ENCODE measurements at places on chromosomes 1 and 21.

DNA sequence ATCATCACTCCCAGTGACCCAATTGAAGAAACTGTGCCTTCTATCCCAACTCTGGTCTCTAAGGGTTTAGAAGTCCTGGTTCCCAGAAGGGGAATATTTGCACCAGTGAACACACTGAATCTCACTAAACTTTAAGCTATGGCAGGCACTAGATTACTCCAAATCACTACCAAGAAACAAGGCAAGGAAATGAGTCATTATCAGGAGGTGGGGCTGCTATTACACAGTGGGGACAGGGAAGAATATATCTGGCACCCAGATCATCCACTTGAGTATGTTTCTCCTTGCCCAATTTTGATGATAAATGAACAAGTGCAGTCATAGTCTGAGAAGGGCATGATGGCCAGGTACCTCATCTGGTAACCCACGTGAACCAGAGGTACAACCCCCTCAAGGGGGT is 7.0 kb downstream of the MRPL9 start:
- DNase-seq = no peak

- DNase-seq = no peak
These were observed 50.0 kb upstream of the SYT6 start for GRCh38 chr1:114203595-114204128.

DNA sequence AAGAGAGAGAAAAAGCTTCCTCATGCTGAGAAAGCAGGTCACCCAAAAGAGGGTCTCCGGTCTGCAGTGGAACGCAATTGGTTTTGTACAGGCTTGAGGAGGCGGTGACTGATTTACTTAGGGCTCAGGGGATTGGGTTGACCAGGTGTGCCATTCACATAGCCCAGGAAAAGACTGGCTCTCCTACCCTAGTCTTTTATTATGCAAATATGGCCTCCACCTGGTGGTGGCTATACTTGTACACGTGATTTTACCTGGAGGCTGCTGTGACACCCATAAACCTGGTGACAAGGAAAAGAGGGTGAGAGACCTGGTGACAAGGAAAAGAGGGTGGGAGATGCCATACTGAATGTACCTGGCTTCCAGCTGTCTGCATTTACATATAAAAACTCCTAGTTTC is 49.9 kb downstream of the DNTTIP2 start:
- peak; percentile 33 for DNase-seq

DNA sequence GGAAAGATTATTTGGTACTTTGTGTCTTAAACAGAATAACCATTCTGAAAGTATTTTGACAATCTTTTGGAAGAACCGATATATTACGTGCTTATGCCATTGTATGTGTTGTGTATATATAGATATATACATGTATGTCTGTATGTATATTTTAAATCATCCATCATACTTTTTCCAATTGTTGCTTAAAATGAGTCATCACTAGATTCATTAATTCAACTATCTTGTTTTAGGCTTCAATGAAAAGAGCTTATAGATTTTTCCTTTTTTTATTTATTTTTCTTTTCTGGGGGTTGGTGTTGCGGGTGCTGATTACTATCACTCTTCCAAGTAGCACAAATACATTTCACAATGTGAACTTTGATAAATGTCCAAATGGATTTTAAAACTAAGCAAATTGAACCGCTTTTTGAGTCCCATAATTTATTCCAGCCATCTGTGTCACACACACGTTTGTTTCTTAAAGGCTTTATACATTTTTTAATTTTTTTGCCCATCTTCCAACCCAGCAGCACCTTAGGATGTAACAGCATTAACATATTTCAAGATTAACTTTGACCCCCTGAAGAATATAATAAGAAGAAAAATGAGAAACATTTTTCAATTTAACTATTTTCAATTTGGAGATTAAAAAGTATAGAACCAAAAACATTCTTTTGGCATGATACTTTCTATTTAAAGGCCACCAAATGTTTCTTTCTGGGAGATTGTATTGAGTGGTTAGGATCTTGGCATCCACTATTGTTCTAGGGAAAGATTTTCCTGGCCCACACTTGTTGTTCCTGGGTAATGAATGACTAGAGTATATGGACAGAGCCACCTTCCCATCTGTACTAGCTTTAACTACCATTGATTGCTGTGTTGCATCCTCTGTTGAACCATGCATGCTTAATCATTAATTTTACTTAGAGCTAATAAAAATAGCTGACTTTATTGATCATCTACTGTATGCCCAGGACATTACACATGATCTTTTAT is 9.3 kb upstream of the DPYD start:
- no peak for DNase-seq

- DNase-seq = no peak
These were observed 175.5 kb downstream of the ASTN1 start for GRCh38 chr1:176989023-176989422.

- no peak for DNase-seq
These were observed 1.6 kb upstream of the PIGK start for GRCh38 chr1:77220687-77221463.

DNA sequence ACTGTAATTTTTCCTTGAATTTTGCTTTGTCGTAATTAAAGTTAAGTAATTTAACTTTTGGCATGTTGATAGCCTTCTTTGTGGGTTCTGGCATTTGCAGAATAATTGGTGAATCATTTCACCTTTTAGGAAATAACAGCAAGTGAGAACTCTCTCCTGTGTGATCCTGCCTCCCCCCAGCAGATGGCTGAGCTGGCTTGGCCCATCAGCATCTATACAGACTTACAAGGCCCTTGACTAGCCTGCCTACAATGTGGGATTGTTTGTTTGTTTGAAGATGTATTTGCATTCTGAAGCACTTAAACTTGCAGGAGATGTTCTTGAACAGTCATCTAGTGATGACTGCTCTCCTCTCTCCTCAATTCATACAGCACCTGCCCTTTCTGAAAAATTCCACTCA is 55.9 kb downstream of the MACO1 start:
- DNase-seq = no peak

- no peak for DNase-seq
These were observed 16.0 kb upstream of the LRIG2 start for GRCh38 chr1:113057006-113057405.

GRCh38 chr1:8202182-8202905 is 115.6 kb upstream of the SLC45A1 start:
- no peak for DNase-seq

DNA sequence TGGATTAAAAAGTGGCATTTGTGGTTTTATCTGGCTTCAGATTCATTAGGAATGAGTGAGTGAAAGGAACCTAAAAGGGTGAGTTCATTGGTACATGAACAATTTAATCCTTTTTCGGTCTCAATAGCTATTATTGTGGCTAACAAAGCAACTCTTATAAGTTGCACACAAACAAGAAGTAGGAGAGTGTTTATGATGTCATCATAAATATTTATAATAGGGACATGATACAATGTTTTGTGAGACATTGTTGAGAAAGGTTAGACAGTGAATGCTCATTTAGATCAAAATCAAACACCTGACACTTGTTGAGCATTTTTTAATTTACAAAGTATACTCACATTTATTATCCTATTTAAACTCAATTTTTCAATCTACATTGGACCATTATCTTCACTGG is 363.4 kb downstream of the PDE4B start:
- no peak for DNase-seq

DNA sequence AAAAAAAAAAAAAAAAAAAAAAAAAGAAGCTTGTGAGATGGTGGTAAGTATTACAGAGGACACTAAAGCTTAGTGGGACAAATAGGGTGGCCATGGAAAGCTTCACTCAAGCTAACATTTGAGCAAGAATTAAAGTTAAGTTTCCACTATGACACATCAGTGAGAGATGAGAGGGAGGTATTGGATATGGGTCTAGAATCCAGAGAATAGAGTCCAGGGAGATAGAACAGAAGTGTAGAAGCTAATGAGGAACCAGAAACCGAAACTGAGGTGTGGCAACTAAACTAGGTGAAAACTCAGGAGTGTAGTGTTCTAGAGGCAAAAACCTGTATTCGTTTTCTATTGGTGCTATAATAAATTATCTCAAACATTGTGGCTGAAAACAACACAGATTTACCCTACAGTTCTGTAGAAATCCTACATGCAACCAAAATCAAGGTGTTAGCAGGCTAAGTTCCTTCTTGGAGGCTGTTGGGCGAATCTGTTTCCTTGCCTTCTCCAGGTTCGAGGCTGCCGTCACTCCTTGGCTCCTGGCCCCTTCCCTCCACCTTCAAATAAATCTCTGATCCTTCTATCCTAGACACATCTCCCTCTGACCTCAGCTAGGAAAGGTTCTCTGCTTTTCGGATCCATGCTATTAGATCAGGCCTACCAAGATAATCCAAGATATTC is 36.2 kb downstream of the PTP4A2 start:
- DNase-seq = no peak

GRCh38 chr1:26598890-26599289 is 69.3 kb downstream of the RPS6KA1 start:
- DNase-seq = no peak

GRCh38 chr1:73800376-73800775 is 397.6 kb downstream of the LRRIQ3 start:
- DNase-seq = no peak

- no peak for DNase-seq
These were observed 131.6 kb downstream of the DMRTB1 start for GRCh38 chr1:53590531-53591515.

- no peak for DNase-seq
These were observed 221.4 kb upstream of the PKN2 start for GRCh38 chr1:88462488-88463261.

DNA sequence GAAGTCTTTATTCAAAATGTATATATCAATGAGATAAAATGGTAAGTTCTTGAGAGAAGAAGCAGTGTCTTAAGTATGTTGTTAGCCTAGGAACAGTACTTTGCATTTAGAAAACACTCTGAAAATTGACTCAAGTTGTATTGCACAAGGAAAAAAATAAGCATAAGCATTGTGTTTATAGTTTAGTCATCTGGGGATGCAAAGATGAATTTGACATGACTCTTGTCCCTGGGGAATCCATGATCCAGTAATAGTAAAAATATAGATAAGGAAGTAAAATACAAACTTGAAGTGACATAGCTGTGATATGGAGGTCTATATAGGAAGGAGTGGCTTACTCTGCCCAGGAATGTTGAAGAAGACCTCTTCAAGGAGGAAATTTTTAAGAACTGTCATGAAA is 185.0 kb upstream of the PTBP2 start:
- no peak for DNase-seq

DNA sequence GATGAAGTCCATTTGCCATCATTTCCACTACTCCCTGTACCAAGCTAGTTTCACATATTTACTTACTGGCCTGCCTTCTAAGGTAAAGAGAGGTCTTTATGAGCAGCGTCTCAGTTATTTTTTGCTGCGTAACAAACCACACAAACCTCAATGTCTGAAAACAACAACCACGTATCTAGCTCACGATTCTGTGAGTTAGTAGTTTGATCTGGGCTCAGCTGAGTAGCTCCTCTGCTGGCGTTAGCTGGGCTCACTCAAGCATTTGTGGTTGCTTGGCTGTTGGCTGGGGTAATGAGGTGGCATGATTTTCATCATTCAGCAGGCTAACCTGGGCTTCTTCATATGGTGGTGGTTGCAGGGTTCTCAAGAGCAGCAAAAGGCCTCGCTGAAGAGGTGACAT is 225.4 kb downstream of the FOXD2 start:
- no peak for DNase-seq

GRCh38 chr1:38328278-38329035 is 281.9 kb upstream of the POU3F1 start:
- DNase-seq = no peak

DNA sequence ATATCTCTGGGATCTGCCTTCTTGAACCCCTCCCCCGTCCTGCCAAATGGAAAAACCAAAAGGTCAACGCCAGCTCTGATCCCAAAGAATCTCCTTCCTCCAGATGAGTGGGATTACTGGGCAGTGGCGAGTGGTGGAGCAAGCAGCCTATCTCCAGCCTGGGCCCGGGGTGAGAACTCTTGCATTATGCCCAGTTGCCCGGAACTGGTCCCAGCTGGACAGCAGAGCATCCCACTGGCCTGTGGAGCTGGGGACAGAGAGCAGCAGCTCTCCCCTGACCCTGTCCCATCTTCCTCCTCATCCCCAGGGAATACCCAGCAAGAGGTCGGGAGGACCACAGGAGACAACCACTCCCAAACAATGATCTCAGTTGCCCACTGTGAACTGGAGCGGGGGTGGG is 130.5 kb downstream of the TMEM53 start:
- no peak for DNase-seq

DNA sequence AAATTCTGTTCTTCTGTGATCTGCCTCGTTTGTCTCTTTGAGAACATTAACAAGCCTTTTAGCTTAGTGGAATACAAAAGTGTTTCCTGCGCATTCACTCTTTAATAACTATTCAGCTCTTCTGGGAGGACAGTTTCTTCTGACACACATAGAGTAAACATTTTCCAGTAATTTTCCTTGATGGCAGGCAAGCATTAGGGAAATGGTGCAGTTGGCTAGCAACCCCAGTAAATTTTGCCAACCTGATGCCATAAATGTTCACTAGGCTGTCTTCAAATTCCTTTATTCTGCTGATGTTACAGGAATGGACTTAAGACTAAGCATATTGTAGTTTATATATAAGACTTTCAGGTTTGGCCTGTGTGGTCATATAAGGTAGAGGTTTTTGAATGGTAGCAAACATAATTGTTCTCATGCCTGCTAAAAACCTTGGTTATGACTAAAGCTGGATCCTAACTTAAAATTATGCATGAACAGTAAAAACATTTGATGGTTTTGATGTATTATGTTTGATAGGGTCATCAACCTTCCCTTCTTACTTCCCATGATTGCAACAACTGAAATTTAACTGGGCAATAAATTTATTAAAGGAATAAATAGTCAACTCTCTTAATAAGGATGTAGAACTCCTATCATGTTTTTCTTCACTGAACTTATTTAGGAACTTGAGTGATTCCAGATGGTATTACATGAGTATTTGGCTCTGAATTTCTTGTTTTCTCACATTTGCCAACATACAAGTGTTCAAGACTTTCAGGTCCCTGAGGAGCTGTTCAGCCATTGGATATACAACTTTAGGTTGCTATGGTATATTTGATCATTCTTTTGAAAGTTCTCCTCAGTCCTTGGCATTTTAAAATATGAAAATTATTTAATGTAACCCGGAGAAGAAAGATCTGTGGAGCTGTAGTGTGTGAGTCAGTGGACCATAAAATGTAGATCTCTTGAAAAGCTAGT is 223.4 kb downstream of the FMN2 start:
- DNase-seq = no peak

DNA sequence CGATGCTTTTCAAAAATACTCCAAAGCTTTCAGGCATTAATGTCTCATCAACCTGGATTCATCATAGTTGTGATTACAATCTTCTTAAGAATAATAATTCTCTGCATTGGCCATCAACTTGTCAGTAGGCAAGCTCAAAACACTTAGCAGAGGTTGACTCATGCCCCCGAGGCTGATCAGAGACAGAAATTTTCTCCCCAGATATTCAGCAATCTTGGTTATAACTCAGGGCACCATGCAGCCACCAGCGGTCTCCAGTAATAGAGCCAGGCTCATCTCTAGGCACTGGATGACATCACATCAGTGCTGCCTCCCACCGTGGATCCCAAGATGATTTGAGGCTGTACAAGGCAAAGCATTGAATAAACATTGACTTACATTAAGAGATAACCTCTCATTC is 14.3 kb upstream of the IFFO2 start:
- no peak for DNase-seq

DNA sequence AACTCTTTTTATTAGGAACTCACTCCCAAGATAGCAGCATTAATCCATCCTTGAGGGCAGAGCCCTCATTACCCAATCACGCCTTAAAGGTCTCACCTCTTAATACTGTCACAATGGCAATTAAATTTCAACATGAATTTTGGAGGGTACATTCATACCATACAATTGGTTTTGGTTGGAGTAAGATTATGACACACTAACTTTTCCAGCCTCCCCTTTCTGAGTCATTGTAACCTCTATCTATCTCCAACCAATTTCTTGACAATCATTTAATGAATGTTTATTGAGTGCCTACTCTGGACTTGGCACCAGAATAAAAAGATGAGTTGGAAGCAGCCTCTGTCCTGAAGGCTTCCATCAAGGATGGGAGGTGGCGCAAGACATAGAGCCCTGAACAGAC is 94.2 kb upstream of the L1TD1 start:
- no peak for DNase-seq
